Hippocampal formation (tissue), 2 donors: ENCODE measurements at places on chromosomes 5 and 9.

DNA sequence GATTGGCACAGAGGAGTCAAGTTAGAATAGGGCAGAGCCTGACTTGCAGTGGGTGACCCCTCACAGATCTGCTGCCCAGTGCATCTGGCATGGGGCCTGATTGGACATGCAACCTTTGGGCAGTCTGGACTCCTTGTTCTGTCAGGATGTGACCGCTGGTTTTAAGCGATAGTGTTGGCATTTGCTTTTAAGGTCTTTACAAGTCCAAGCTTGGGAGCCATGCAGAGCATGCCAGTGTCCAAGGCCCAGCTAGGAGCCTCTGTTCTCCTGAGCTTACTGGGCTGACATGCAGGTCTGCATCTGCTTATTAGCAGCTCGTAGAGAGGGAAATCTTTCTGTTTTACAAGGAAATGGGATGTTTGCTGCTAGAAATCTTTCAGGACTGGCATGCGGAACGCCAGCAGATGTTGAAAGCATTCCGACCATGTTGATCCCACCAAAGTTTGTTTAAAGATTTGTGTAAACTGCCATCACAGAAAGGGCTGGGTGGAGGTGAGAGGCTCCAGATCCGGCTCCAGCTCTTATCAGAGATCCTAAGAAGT lies 27.5 kb downstream of the GADD45G start:
- no peak for DNase-seq

DNA sequence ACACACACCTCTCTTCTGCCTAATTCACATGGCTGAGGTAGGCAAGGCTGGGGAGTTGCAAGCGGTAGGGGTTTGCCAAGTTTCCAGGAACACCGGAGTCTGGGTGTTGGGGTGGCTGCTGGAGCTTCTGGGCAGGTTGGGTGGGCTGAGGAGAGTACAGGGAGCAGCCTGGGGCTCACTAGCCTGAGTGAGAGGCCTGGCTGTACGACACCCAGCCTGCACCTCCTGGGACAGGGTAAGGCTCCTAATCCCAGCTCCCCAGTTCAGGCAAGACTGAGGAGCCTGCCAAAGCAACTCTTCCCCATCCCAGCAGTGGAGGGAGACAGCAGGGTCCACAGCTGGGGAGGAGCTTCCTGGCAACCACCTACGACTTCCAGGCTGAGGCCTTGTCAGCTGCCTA lies 8.0 kb downstream of the SPAAR start:
- no peak for DNase-seq

GRCh38 chr9:130045725-130046450 lies 2.9 kb upstream of the FNBP1 start:
- no peak for DNase-seq

DNA sequence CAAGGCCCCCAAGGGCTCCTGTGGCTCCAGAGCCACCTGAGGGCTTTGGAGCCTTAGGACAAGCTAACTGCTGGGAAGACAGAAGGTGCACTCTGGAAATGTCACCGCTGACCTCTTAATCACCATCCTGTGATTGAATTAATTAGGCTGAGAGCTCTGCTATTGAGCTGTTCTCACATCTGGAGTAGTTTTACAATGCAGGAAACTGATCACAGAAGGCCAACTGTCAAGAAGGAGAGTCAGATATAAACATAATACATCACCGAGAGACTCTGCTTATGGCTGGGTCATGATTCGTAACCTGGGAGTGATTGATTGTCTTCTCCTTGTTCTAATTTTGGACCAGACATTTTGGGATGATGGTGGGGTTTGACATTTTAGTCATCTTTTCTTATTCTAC lies 226.1 kb downstream of the SLIT3 start:
- no peak for DNase-seq

DNA sequence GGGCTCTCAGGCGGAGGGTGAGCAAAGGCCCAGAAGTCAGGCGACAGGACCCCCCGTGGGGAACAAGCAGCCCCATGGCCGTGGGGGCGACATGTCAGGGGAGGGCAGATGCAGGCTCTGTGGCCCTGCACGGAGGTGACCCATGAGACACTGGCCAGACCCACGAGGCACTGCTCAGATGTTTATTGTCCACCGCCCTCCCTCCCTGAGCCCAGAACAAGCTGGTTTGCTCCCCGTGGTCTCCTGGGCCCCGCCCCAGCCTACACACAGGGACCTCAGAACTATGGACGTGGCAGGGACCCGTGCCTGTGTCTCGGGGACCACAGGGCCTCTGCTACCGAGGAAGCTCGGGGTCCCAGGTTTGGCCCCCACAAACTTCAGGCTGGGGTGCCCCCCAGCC lies 1.9 kb downstream of the FUT7 start:
- DNase-seq, result no peak

- no peak for DNase-seq
Observed at GRCh38 chr5:133113331-133114061, 61.7 kb downstream of the HSPA4 start.
